IPS-NIHi11 (cell line): ENCODE measurements at places on chromosomes 6 and 20.
A peak's percentile ranks its signal among the peaks of the same experiment; 100 is the strongest.

DNA sequence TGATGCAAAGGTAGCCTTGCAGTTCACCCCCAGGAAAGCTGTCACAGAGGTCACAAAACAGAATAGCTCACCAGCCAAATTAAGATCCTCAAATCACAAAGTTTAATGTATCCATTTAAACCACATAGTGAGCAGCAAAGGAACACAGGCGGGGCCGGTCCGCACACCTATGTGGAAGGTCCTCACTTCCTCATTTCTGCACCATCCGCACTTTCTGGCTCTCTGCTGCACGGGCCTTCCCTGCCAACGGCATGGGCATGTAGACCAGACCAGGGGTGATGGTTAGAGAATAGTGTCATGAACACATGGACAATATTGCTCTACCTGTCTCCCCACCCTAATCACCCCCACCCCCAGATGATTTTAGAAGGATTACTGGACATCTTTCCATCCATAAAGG lies 12.1 kb upstream of the TBXT start:
- no peak for DNase-seq

DNA sequence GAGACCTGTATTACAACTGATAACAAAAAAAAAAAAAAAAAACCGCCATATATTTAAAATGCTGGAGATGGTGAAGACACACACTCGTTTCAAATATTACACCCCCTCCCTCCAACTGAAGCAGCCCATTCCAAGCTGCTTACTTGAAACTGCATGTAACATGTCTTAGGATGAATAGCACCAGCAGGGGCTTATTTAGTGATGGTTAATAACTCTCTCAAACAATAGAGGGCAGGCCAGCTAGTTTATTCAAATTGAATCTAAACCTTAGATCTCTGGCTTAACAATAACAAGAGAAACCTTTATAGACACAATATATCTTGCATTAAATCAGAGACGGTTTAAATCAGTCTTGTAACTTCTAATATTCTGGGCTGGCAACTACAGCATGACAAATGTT lies 9.3 kb upstream of the JPH2 start:
- DNase-seq, result no peak

DNA sequence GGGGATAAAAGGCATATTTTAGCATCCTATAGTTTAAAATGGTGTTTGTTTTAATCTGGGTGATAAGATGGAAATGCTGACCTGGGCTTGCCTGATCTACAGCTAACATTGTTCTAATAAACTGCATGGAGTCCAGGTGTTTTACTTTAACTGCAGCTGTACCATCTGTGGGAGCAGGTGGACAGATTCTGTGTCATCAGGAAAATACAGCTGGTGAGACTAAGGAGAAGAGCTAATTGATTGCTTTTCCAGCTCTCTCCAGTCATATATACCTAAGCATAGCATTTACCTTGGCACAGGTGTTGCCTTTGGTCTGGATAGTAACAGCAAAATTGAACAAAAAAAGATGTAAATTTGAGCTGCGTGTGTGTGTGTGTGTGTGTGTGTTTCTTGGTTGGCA lies 31.6 kb downstream of the CBFA2T2 start:
- no peak for DNase-seq

GRCh38 chr6:21873562-21873961 lies 280.0 kb downstream of the SOX4 start:
- DNase-seq, result no peak

DNA sequence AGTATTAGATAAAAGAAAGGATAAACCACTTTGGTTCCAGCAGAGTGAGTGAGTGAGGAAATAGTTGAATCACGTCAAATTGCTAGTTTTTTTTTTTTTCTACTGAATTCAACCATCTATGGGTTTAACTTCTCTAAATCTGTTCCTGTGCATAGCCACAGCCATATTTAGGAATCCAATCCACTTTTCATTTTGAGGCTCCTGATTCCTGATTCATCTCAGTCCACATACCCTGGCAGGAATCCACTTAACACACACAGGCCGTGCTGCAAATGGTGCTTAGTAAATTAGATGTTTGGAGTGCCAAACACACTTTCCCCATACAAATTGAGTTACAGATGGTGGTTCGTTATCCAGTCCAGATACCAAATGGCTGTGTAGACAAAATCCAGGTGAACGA lies 220.3 kb downstream of the ALDH8A1 start:
- DNase-seq, result no peak

- peak; percentile 52 for DNase-seq
Measured at GRCh38 chr6:40285996-40286395, 301.2 kb downstream of the LRFN2 start.

DNA sequence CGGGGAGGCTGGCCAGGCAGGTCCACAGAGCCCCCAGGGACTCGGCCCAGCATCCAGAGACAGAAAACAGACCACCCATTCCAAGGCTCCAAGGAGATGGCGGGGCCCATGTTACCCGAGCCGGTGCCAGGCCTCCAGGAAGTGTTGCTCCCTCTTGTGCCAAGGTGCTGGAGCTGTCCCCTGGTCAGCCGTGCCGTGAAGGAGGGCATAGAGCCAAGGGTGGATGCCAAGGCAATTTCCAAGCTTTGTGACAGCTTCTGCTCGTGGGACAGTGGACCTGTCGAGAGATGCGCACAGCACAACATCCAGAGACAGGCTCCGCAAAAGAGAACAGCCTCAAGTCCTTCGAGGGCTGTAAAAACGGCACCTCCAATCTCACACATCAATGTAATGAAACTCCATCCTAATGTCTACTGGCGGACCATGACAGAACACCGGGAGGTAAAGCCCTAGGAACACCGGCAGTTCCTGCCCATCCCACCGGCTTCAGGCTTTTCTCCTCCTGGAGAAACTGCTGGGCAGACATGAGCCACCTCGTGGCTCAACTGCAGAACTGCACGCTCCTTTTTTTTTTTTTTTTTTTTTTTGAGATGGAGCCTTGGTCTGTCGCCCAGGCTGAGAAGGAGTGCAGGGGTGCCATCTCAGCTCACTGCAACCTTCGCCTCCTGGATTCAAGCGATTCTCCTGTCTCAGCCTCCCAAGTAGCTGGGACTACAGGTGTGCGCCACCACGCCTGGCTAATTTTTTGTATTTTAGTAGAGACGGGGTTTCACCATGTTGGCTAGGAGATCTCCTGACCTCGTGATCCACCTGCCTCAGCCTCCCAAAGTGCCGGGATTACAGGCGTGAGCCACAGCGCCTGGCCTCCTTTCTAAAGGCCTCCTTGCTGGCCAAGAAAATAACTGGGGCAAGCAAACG lies 30.9 kb upstream of the AVP start:
- peak; percentile 95 for DNase-seq

GRCh38 chr20:25070821-25071473 lies 11.0 kb downstream of the VSX1 start:
- DNase-seq, result no peak

GRCh38 chr20:35773154-35773751 lies 1.4 kb downstream of the PHF20 start:
- no peak for DNase-seq

GRCh38 chr20:34473262-34473883 lies 42.8 kb upstream of the DYNLRB1 start:
- DNase-seq, result peak; percentile 45
